Smooth muscle cell of the umbilical artery (primary cell): ENCODE measurements at places on chromosomes 5 and 9. TPM values are rescaled to one million over a fixed set of nuclear protein-coding genes. Genes with fewer than 3 reads are reported as not detected.

The HIGD2A gene
- total RNA-seq, result 15.4 and 21.3 TPM in 2 replicates

The SLC4A9 gene
- not detected in 2 replicates for total RNA-seq

The C5orf58 gene
- not detected in 2 replicates for total RNA-seq

The PROP1 gene
- not detected in 2 replicates for total RNA-seq

The NTRK2 gene
- under 0.01 TPM in 2 replicates for total RNA-seq

The SPRY4 gene
- total RNA-seq, result 11.3 TPM in 2 replicates

The SPATA6L gene
- total RNA-seq, result 0.18 and 1.5 TPM in 2 replicates

The TXNDC8 gene
- total RNA-seq, result not detected in 2 replicates

The SIMC1 gene
- 7.4 and 9.4 TPM in 2 replicates for total RNA-seq

The BTNL3 gene
- not detected in 2 replicates for total RNA-seq

The OCLN gene
- 0.59 and 0.74 TPM in 2 replicates for total RNA-seq

The UBE2B gene
- total RNA-seq, result 18.1 and 41.4 TPM in 2 replicates

The PCDHB4 gene
- under 0.01 and 0.09 TPM in 2 replicates for total RNA-seq

The MEIKIN gene
- total RNA-seq, result not detected in 2 replicates

The PIP5K1B gene
- total RNA-seq, result under 0.01 and 0.14 TPM in 2 replicates

The PLPPR1 gene
- total RNA-seq, result 0.05 TPM in 1 of 2 replicates, not detected in the other

The SPATA31E1 gene
- total RNA-seq, result not detected in 2 replicates

The PPP3R2 gene
- total RNA-seq, result not detected in 2 replicates

The PCDHGA1 gene
- 0.69 and 0.89 TPM in 2 replicates for total RNA-seq

The TPM2 gene
- 1,294 and 1,826 TPM in 2 replicates for total RNA-seq

The PLEKHG4B gene
- total RNA-seq, result 0.28 and 0.30 TPM in 2 replicates

The SARDH gene
- total RNA-seq, result 18.4 and 23.9 TPM in 2 replicates

The SVEP1 gene
- 9.2 and 15.4 TPM in 2 replicates for total RNA-seq

The PAX5 gene
- total RNA-seq, result not detected in 2 replicates

The CTXN3 gene
- not detected in 2 replicates for total RNA-seq

The AGXT2 gene
- not detected in 2 replicates for total RNA-seq

The PLPP7 gene
- total RNA-seq, result 5.3 and 6.1 TPM in 2 replicates

The DENND1A gene
- total RNA-seq, result 10.4 and 19.9 TPM in 2 replicates

The GLDC gene
- under 0.01 and 1.3 TPM in 2 replicates for total RNA-seq

The SAXO1 gene
- total RNA-seq, result 0.05 TPM in 1 of 2 replicates, not detected in the other

The NPR3 gene
- total RNA-seq, result 1.2 and 2.1 TPM in 2 replicates

The ZNF883 gene
- total RNA-seq, result 1.2 and 3.2 TPM in 2 replicates

The DNM1 gene
- total RNA-seq, result 9.5 and 14.2 TPM in 2 replicates

The NAIP gene
- 1.2 and 5.2 TPM in 2 replicates for total RNA-seq

The NFX1 gene
- 22.0 and 32.8 TPM in 2 replicates for total RNA-seq

The NOTCH1 gene
- total RNA-seq, result 7.1 and 27.3 TPM in 2 replicates

The PCDHB9 gene
- 0.18 and 0.30 TPM in 2 replicates for total RNA-seq

The PLAC8L1 gene
- 0.59 TPM in 1 of 2 replicates, not detected in the other for total RNA-seq
